GM23248 (cell line): ENCODE measurements at places on chromosomes 16 and 17.

DNA sequence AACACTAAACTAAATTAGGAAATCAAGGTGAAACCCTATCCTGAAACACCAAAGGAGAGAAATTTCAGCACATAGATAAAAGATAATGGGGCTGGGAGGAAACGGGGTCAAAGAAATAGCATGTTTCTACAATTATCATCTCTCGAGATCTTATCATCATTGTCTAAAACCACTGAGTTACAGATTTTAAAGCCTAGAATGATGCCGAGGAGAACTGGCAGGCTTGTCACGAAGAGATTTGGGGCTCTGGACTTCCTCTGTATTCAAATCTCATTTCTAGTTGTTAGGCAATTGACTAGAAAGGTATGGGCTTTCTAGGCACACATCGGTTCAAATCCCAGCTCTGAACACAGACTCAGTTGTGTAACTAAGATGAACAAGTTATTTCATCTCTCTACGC is 9.3 kb downstream of the PDZD9 start:
- no peak for DNase-seq

DNA sequence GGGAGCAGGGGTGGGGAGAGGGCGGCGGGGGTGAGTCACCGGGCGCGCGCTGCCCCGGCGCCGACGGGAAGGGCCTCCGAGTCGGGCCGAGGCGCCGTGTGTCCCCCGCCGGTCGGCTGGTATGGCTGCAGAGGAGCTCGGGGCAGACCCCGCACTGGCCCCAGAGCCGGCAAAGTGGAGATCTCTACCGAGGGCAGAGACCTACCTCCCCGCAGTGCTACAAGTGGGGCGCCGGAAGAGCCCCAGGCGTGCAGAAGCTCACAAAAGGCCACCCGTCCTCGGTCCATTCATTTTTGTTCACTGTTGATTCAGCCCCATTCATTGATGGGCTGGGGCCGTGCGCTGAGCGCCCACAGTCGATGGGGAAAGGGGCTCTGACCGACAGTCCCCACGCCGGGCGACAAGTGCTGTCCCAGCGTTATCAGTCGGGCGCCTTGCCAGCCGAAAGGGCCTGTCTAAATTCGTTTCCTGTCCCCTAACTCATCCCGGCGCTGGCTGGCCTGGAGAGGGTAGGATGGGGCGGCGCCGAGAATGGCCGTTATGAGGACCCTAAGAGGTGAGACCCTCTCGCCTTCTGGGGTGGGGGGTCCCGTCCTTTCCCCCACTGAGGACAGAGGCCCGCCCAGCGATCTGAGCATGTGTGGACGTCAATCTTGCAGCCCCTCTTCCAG is 709 bp upstream of the ENO3 start:
- peak; percentile 73 for DNase-seq

GRCh38 chr17:13374203-13375143 is 227.3 kb downstream of the HS3ST3A1 start:
- DNase-seq, result no peak

- no peak for DNase-seq
Measured at GRCh38 chr17:41992576-41992975, 24.7 kb downstream of the DNAJC7 start.

- no peak for DNase-seq
Measured at GRCh38 chr17:36931697-36932382, 5.4 kb upstream of the LHX1 start.

DNA sequence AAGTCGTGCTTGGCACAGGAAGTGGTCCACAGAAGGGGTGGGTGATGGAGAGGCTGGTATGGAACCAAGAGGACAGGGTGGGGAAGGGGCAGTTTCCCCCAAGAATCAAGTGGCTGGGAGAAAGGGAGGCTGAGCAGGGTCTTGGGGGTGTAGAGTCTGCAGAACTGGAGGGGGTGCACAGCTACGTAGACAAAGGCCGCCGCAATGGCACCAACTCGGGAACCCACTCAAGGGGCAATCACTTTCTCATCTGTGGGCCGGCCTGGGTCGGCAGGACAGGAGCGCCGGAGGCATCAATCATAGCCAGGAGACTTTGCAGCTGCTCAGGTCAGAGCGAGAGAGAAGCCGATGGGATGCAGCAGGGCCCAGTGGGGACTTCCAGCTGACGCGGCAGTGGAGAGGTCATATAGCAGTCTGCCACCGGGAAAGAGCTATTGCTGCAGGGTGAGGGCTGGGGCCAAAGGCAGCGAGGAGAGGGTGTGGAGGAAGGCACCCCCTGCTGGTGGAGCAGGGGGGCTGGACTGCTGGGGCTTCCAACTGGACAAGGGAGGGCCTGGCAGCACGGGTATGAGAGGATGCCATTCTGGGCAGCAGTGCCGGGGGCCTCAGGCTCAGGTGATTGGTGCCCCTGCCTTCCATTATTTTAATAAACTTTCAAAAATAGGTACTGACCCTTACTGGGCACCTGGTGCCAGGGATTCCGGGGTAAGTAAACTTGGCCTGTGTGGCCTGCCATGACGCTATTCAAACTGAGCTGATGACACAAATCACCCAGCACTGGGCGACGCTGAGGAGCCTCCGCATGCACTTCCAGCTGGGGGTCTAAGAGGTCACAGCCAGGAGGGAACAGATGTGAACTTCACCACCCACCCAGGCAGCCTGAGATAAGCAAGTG is 52.5 kb upstream of the MTSS2 start:
- DNase-seq, result peak; percentile 88

- DNase-seq, result peak; percentile 39
Measured at GRCh38 chr16:15777533-15778203, 79.2 kb downstream of the MYH11 start.

DNA sequence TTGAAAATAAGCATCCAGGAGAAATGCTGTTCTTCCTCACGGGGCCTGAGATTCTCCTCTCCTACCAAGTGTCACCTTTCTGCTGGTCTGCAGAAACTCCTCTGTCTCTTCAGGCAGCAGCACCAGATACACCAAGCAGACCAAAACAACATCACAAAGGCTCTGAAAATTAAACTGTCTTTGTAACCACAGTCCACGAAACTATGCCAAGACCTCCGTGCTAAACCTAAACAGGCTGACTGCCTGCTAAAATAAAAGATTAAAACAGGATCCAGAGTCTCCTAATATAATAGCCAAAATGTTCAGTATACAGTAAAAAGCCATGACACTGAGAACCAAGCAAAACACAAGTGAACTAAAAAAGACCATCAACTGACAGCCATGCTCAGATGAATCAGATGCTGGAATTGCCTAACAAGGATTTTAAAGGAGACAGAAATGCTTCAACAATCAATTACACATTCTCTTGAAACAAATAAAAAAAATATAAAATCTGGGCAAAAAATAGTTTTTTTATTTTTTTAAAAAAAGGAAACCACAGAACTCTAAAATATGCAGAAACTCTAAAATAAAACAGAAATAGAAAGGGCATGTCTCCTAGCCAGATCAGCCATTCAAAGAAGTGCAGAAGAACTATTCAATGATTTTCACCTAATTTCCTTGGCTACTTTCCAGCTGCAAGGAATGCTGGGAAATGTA is 50.3 kb upstream of the TOX3 start:
- DNase-seq, result no peak

- no peak for DNase-seq
Measured at GRCh38 chr17:16086957-16087356, 87.3 kb downstream of the TTC19 start.

GRCh38 chr16:70601576-70602575 is 44.5 kb upstream of the IL34 start:
- no peak for DNase-seq

DNA sequence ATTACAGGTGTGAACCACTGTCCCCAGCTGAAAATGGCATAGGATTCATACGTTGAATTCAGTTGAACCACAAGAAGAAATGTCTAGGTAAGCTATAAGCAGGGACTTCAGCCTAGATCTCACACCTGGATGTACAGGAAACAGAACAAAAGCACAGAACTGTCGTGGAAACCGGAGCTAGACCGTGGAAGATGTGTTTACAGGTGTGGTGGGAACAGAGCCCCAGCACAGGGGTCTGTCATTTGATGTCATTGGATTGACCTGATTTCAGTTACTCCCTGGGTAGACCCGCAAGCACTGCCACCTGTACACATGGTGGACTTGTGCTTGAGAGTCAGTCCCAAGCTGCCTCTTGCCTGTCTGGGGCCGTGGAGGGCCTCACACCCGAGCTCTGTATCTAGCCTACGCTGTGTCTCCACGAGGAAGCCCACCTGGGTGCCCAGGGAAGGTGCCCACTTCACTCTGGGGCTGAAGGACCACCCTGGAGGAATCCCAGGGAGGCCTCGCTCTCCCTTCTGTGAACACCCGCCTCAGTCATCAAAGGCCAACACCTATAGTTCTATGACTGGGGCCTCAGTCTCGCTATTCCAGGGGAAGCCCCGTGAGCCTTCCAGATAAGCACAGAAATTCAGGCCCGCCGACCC is 32.2 kb upstream of the MLKL start:
- DNase-seq, result no peak

DNA sequence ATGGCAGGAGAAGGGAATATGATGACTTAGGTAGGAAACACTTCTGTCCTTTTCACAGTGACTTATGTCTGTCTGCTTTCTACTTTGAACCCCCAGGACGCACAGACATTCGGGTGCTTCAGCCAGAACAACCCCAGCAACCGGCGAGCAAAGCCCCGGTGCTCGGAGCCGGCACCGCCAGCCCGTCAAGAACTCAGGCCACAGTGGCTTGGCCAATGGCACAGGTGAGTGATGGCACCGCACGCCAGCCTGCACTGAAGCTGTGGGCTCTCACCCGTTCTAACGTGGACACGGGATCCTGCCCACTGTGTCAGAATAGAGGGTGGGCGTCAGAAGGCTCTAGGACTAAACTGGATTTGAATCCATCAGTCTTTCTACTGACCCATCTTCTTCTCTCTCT is 79.4 kb upstream of the CLEC18A start:
- DNase-seq, result no peak

DNA sequence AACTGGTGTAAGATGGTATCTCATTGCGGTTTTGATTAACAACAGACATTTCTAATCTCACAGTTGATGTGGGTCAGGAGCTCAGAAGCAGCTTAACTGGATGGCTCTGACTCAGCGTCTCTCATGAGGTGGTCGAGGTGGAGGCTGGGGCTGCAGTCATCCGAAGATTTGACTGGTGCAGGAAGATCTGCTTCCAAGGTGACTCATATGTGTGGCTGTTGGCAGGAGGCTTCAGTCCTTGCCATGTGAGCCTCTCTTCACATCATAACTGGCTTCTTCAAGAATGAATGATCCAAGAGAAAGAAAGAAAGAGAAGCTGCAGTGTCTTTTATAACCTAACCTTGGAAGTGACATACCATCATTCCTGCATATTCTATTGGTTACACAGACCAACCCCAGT is 376.1 kb downstream of the SEC14L1 start:
- peak; percentile 72 for DNase-seq

GRCh38 chr16:75246504-75247205 is 4.8 kb downstream of the BCAR1 start:
- no peak for DNase-seq

DNA sequence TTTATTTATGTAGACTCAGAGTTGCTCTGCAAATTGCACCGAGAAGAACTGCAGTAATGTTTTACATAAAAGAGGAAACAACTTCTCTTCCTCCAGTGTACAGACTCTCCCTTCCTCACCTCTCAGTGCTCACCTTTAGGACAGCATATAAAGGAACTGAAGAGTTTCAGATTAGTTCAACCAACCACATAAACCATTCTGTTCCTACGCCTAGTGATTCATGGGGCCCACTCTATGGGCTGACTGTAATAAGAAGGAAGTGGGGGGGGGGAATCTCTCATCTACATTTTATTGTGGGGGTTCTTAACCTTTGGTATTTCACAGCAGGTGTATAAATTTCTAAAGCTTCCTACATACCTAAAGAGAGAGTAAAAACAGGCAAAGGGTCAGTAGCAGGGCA is 18.3 kb downstream of the ZSWIM7 start:
- no peak for DNase-seq

DNA sequence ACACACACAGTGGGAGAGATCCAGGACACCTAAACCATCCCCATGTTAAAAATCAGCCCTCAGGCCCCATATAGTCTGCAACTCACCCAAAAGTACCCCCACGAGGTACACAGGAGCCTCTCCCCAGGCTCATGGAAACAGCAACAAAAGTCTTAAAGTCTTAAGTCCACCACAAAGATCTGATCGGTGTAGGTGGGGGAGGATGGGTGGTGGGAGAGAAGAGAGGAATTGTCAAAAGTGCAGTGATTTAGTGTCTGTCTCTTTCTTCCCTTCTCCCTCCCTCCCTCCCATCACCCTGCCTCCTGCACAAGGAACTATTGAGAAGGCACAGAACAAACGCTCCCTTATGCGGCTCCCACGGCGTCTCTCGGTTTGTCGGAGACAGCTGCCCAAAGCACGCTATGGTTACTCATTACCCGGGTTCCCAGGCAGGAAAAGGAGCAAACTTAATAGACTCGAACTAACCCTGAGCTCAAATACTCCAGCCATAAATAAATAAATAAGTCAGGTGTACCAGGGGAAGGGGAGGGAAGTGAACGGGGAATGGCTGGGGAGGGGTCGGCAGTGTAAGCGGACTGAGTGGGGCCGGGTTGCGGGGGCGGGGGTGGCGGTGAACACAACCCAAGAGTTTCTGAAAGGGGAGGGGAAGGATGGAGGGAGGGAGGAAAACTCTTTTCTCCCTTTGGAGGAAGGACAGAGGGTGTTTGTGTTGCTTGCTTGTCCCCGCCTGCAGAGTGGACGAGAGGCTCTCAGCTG is 477.4 kb downstream of the SLC39A11 start:
- DNase-seq, result no peak

DNA sequence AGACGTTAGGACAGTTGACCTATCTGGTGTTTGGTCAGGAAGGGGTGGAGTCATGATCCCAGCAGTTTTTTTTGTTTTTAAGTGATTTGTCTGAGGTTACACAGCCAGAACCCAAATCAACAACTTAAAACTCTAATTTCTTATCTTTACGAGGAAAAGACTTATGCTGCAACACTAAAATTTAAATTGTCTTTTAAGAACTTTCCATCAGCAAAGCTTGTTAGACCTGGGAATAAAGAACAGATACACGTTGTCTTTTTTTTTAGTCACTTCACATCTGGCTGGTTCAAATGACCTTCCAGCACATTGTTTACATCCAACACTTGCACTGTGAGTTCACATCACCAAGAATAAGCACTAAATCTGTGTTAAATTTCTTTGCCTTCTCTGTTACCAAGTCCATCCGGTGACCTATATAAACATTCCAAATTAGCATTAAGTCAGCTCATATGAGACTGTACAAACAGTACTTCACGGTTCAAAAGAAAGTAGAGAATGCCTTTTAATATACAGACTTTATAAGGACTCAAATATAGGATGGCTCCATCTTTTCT is 115.0 kb downstream of the HS3ST2 start:
- DNase-seq, result no peak

- peak; percentile 99 for DNase-seq
Measured at GRCh38 chr16:22190081-22190775, 15.8 kb upstream of the EEF2K start.

DNA sequence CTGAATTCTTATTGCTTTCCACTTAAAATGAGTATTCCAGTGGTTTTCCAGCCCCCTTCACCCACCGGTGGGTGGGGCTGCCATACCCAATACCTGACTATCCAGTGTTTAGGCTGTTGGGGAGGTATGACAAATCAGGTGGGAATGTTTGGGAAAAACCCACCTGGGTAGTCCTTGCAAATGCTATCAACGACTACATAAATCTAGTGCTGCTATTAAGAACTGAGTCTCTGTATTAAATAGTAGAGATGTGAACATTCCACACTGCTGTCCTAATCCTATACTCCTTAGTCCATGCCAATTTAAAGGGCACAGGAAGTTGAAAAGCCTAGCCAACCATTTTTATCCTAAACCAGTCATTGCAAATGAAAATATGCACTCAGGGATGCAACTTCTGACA is 126.6 kb downstream of the AXIN2 start:
- DNase-seq, result no peak
